NCI-H2171 (cell line): ENCODE measurements at places on chromosomes 12 and 14.

DNA sequence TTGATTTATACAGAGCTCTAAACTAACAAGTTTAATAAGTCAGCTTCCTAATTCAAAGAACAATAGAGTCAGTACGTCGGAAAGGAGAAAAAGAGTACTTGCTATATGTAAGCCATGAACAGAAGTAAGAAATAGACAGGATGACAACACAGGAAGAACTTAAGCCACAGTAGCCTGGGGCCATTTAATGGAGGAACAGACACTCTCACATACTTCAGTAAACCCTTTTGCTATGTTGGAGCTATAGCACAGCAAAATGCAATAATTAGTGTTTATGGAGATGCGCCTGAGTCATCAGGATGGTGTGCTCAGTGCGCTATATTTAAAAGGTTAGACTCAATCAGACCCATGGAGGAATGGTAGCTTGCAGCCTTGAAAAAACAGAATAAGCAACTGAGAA lies 61.0 kb downstream of the SRGAP1 start:
- DNase-seq = no peak

- DNase-seq = no peak
Measured at GRCh38 chr14:58793131-58793740, 155.5 kb downstream of the DACT1 start.

DNA sequence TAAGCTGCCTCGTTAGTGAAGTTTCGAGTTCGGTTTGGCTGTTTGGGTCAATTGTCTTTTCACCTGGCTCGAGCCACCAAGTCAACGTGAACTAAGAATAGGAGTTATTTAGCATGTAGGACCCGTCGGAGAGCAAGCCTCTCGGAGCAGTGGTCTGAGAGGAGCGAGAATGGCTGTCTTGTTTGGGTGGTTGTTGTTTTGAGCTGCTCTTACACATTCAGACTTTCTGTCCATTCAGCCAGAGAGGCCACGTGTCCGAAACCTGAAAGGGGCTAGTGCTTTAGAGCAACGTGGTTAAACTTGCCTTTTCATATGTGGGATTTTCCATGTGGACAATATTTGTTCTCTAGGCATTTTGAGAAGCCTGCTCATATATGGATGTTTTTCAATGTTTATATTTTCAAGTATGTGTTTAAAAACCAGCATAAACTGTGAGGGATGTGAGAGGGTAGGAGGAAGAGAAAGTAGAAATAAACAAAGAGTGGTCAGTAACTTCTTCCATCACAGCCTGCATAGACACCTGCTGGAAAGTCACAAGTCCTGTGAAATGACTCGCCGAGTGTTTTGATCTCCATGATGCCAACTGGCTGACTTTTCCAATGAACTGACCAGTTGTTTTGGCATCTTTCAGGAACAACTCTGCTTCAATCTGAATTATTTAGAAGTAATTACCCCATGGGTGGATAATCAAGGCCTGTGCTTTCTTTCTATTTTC lies 221.0 kb downstream of the ASCL1 start:
- no peak for DNase-seq

GRCh38 chr12:80837342-80837978 lies 100.3 kb downstream of the LIN7A start:
- peak; percentile 27 for DNase-seq

- peak; percentile 71 for DNase-seq
Measured at GRCh38 chr12:87804386-87804785, 224.8 kb downstream of the C12orf50 start.

- no peak for DNase-seq
Measured at GRCh38 chr12:132622437-132623071, 4.0 kb downstream of the P2RX2 start.

DNA sequence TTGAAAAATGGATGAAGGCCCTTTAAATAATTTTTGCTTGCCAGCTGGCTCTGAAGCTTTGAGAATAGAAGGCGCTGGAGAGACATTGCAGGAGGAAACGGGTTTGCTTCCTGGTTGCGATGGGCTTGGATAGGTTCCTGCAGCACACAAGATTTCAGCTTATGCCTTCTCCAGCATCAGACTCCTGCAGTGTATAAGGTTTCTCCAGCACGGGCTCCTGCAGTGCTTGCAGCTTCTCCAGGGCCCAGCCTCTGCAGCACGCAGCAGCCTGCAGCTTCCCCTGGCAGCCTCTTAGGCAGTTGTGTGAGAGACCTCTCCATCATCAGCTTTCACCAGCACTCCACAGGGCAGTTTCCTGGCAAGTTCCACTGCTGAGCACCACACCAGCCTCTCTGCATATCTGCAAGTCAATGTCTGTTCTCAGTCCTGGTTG lies 78.7 kb upstream of the ZDHHC17 start:
- no peak for DNase-seq

DNA sequence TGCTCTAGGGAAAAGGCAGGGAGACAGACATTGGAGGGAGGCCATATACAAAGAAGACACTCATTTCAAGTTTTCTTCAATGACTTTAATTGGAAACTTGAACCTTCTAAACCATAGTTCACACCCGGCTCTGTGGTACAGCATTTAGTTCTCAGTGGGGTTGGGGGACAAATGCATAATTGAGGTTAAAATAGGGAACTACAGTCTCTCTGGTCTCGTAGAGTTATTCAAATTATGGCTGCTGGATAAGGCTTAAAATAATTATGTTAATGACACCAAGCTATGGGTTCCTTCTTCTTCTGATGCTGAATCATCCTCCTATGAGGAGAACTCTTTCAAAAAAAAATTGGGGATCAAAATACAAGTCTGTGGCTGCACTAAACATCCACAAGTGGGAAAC lies 3.8 kb upstream of the RPAP3 start:
- no peak for DNase-seq

DNA sequence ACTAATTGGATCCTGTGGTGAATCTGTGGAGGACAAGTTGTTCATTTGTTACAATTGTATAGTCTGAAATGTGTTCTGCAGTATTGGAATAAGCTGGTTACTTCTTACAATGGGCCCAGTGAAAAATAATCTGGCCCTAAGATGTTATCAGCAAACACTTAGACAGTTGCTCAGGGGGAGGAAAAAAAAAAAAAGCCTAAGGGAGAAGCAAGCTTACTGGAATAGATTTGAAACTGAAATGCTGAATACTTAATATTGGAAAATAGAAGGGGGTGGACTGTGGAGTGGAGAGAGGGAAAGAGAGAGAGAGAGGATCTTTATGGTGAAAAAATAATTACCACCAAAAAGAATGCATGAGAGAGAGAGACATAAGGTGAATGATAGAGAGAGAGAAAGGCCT lies 4.0 kb downstream of the FOXG1 start:
- DNase-seq = peak; percentile 45

- no peak for DNase-seq
Measured at GRCh38 chr12:57868221-57868620, 21.7 kb upstream of the CTDSP2 start.

DNA sequence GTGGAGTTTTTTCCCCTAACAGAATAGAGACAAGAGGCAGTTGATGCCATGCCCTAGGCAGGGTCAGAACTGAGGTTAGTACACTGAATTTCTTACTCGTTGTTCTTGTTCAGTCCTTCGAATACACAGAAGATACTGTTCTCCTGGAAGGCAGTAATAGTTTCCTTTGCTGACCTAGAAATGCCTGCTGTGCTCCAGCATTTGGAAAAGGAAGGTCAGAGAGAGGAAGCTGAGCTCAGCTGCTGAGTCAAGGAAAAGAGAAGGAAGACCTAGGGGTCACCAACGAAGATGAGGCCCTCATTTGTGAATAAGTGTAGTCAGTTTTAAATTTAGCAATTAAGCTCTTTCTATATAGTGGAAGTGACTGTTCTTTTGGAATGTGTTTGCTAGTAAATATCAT lies 100.1 kb downstream of the CRADD start:
- DNase-seq = no peak

- no peak for DNase-seq
Measured at GRCh38 chr12:93738199-93739058, 61.3 kb downstream of the CRADD start.

GRCh38 chr14:97074856-97075255 lies 277.7 kb downstream of the VRK1 start:
- DNase-seq = no peak

DNA sequence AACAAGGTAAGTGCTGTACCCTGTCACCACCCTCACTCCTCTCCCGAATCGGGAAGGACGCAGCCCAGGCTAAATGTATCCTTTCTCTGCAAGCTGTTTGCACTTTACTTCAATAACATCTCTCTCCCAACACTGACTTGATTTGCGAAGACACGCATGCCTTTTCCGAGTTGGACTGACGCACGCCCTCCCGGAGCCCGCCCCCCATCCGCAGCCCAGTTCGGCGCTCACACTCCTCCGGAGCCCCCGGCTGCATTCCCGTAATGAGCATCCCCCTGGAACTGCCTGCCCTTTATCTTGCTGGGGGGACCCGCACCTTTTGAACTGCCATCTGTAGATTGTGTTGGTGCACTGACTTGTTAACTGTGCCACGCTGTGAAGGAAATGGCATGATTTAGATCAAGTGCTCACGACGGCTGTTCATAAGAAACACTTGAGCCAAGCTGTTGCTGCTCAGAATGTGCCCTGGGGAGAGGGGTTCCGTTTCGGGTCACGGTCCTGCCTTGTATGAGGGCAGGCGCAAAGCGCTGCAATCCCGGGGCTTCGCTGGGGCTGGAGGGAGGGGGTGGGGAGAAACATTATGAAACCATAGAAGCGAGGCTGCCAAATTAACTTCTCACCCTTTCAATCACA lies 176.6 kb upstream of the CDKN3 start:
- DNase-seq = no peak

DNA sequence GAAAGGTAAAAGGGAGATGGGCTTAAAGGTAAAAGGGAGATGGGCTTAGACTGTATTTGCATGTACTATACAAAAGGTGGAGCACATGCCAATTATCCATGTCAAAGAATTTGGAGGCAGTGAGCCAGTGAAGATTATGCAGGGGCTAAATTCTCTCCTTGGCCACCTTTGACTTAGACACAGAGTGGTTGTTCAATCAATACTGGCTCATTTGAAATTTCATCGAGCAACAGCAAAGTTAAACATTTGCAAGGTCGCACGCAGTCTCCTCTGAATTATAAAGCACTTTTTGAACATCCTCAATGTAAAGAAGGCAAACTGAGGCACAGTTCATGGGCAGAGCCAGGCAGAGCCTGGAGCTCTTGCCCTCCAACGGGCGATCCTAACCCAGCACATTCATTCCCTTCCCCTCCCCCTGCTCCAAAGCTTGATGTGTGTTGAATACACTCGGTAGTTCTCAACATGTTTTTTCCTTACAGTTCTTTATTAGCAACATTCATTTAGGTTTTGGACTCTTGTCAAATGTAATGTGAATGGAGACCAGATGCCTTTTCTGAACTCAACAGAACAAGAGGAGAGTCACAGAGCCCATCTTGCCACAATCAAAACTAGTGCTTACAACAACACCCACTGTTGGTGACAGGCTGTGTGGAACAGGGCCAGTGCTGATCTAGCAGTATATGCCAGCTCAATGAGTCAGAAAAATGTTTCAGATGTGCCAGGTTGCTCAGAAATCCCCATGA lies 169.7 kb upstream of the G2E3 start:
- no peak for DNase-seq

DNA sequence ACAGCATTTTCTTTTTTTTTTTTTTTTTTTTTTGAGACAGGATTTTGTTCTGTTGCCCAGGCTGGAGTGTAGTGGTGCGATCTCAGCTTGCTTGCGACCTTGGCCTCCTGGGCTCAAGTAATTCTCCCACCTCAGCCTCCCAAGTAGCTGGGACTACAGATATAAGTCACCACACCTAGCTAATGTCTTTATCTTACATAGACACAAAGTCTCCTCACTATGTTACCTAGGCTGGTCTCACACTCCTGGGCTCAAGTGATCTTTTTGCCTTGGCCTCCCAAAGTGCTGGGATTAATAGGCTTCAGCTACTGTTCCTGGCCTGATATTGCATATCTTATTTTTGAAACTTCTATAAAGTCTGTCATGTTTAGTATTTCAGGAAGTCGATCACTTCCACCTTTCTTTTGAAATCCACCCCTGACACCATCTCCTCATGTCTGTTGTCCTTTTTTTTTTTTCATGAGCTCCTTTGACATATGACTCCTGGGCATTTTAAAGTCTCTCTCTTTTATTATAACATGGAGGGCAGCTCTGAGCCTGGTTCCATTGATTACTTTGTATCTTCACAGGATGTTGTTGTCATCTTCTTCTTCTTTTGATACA lies 5.9 kb upstream of the A2ML1 start:
- DNase-seq = no peak

DNA sequence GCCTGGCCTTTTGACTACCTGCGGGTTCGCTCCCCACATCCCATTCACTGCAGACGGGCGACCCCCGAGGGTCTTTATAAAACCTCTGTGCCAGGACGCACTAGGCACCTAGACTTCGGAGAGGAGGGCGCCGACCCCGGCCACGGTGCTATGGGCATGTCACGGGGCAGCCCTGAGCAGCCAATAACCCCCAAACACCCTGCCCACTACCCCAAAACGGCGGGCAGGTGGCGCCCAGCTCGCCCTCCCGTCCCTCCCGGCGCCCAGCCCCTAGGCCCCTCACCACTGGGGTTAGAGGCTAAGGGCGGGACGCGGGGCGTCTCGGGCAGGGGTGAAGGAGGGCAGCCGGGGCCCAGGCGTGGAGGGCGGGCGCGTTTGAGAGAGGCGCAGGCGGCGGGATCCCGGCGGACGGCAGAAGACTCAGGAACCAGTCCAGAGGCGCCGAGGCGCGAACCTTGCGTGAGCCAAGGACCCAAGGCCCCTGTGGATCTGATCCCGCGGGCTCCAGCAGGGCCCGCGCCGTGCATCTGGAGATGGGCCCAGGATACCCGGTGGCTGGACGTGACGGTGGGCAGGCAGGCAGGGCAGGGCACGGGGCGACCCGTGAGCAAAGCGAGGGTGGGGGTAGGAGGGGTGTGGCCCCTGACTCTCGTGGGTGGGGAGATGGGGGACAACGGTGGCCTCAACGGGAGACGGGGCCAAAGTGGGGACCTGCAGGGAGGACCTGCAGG lies 11.1 kb downstream of the KRT85 start:
- no peak for DNase-seq

GRCh38 chr12:49867570-49868341 lies 24.9 kb upstream of the BCDIN3D start:
- DNase-seq = no peak

DNA sequence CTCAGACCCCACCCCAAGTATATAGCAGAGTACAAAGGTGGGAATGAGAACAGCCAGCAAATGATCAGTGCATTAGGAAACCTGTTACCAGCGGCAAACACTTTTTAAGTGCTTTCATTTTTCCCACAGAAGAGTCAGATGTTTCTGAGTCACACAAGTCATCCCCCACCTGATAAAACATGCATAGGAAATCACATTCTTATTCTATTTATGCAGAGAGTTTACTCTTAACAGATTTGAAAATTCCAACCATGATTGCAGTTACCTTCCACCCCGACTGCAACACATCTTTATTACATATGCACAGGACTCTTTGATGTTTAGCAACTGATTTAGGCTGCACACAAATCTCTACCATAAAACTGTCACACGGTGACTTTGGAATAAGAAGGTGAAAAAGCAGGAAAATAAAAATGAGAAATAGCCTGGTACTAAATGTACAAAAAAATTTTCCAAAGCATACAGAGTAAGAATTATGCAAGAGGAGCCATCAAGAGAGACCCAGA lies 236.4 kb downstream of the PAWR start:
- DNase-seq = no peak

DNA sequence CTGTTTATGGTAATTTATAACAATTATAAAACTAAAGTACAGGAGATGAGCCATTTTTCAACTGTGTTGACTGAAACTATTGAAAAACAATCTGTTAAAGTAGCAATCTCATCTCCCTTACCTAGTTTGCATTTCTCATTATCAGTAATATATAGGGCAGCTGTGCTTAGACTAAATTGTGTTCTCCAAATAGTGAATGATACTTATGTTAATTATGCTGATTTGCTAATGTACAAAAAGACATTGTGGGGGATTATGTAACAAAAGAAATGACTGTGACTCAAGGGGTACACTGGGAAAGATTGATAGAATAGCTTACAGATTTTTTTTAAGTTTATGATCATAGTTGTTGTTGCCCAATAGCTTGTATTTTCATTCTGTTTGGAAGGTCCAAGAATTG lies 207.7 kb downstream of the FUT8 start:
- no peak for DNase-seq
